ENCODE measurements at places on chromosomes 3 and 15.
A peak's percentile ranks its signal among the peaks of the same experiment; 100 is the strongest.

DNA sequence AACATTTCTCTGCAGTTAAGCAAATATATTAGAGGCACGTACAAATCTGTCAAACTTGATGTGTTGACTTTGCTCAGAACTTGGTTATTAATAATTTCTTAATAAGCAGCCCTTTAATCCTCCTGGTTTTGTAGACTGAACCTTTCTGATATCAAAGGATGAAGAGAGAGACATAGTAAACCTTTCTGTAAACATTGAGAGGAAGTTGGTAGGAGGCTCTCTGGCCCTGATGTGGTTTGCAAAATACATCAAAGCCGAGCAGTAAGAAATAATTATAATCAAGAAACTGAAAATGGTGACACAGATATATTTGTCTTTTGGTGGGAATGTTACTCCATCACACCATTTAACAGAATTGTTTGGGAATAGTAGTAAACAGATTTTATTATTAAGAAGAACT, 111.9 kb downstream of the OXSM start:
- no peak for DNase-seq

GRCh38 chr3:151556596-151556995, 95.7 kb upstream of the IGSF10 start:
- no peak for DNase-seq

- DNase-seq = no peak
Observed at GRCh38 chr3:183226333-183226890, 26.6 kb upstream of the B3GNT5 start.

DNA sequence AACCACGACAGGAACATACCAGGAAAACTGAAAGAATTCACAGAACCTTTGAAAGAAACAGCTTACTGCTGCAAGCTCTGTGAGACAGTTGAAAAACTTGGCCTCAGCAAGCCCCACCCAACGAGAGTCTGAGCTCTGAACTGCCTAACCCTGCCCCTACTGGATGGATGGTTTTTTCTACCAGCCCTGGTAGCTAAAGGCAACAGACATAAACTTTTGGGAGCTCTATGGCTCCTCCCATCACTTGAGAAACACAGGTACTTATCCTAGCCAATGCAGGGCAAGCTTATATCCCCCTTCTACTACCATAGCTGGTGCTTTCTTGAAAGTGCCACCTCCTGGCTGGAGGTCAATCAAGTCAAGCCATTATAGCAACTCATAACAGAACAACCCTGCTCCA, 471.8 kb downstream of the GRM7 start:
- DNase-seq = no peak

DNA sequence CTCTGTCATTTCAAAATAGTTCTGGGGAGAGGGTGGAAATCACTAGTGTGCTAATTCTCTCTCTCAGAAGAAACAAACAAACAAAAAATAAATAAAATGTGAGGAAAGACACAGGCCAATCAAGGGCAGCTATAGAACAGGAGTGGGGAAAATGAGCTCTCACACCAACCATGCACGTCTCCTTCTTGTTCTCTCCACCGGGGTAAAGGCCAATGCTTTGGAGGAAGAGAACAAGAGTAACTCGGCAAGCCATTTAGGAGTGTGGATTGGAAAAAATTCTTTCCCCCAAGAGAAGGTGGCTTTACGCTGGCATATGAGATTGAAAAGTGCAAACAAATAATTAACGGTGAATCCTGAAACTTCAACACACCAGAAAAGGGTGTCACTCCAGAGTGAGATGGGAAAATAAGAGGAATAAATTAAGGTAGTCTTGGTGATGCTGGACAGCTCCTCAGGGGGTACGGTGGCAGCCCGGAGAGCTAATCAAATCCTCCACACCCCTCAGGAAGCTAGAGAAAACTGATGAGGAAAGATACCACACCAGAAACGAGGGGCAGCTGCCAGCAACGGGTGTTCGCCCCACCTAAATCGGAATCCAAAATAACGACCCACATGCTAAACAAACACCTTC, 88.0 kb downstream of the RFTN1 start:
- no peak for DNase-seq

DNA sequence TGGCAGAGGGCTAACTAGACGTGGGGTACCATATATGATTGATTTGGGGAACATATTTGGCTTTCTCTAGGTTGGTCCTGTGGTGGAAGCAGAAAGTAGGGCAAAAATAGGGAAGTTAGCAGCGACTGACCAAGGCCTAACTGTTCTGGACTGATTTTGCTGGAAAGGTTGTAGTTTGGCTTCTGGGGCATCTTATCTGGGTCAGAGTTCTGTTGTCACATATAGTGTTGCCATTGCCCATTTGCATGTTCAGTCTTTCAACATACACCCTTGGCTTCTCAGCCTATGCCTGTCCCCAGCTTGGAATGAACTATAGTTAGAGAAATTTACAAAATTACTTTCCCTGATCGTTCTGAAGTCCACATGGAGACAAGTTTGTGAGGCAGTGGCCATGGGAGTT, 426.5 kb downstream of the TBC1D5 start:
- no peak for DNase-seq

DNA sequence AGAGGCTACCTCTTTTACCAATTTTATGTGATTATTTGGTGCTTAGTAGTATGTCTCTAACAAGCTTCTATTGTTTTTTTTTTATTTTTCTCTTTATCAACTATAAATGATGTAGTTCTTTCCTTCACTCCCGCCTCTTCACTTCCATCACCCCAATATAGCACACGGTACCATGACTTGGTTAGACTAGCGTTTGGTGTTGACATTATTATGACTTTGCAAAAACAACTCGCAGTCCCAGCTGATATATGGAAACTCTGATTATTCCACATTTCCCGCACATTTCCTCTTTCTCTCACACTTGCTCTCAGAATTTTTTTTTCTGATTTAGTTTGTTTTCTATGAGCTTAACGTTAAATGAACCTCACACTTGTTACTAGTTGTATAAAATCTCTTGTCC, 162.2 kb downstream of the GREM1 start:
- DNase-seq = no peak

GRCh38 chr3:46759239-46760167, 41.8 kb upstream of the PRSS50 start:
- no peak for DNase-seq

DNA sequence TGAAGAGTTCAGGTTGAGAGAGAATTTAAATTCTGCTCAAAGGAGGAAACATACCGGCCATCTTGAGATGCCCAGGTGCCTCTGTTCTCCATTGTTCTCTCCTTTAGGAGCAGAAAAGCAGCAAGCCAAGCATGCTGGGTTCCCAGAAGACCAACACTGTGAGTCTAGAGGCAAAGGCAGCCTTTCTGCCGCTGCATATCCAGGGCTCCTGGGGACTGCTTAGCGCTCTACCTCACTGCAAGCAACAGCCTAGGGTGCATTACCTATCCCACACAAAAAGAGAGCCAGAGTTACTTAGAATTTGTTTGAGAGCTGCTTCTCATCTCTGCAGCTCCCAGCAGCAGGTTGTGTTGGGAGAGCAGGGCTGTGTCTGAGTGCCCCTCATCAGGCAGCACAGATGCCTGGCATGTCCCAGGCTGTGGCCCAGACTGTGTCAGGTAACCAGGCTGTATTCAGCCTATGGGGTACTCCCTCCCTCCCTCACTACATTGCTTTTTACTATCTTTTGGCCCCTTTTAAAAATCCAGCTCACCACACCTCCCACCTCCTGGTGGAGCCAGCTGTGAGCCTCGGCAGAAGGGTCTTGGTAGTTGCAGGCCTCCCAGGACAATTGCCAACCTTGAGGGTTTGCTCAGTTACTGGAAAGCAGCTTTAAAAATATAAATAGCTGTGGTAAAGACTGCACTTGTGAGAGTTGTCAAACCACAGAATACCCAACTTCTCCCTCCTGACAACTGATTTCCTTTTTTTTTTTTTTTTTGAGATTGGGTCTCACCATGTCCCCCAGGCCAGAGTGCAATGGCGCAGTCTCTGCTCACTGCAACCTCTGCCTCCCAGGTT, 30.2 kb downstream of the BCL2L10 start:
- DNase-seq = peak; percentile 14

- DNase-seq = no peak
Observed at GRCh38 chr3:128235207-128235926, 82.1 kb downstream of the EEFSEC start.

- DNase-seq = no peak
Observed at GRCh38 chr3:61589856-61590255, 28.5 kb downstream of the PTPRG start.

DNA sequence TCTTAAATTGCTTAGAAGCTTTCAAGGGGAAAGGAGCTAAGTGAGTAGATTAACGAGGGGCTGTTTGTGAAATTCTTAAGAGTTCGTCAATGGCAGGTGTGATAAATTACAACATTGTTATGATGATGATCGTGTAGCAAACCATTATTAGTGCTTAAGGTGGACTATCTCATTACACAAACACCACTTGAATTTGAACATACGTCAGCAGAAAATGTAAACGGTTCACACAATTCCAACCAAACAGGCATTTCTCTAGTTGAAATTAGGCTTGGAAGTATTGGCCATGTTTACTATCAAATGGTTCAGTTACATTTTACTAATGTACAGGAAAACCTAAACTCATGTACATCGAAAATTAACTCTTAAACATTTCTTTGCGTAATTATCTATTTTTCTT, 102.8 kb downstream of the PYDC2 start:
- DNase-seq = no peak

DNA sequence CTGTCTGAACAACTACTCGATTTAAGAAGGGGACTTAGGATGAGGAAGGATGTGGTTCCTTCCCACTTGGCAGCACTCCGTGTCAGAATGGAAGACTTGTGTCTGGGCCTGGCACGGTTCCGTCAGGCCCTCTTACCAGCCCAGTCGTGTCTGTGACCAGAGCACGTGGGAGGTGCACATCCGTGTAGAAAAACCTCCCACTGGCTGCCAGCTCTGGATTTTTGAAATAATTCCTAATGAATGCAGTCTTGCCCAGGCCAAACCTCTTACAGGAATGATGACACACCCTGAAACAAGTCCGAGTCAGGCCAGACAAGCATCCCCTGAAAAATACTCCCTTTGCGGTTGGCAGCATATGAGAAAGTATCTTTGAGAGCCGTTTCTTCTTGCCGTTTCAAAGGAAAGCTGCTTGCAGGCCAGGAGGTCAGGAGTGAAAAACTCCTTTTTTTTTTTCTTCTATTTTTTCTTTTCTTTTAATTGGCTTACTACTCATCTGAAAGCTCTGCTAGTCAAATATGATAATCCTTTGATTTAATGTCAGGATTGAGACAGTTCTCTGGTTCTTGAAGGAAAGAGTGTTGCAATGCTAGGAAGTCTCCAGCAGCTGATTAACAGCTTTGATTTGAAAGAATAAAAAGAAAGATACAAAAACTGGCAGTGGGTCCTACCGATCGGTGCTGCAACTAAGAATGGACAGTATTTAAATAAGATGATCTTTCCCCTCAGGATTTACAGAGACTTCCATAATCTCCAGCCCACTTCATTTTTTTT, 19.8 kb downstream of the IL1RAP start:
- DNase-seq = no peak

DNA sequence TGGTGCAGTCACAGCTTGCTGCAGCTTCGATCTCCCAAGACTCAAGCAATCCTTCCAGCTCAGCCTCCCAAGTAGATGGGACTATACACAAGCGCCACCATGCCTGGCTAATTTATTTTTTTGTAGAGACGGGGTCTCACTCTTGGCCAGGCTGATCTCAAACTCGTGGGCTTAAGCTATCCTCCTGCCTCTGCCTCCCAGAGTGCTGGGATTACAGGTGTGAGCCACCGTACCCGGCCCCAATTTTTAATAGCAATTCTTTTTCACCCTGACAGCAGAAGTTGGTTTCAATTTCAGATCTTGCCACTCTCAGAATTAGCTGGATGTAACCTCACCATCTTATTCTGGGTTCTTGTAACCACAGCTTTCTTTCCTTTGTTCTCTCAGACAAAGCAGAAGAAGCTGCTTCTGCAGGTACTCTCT, 64.8 kb downstream of the TRIM71 start:
- DNase-seq = no peak

- no peak for DNase-seq
Observed at GRCh38 chr3:184739594-184740505, 28.0 kb upstream of the MAGEF1 start.

- no peak for DNase-seq
Observed at GRCh38 chr3:170764017-170764416, 106.0 kb downstream of the RPL22L1 start.

- DNase-seq = no peak
Observed at GRCh38 chr15:77025083-77025901, 30.4 kb downstream of the PSTPIP1 start.

GRCh38 chr3:194138732-194139070, 2.8 kb downstream of the HES1 start:
- DNase-seq = no peak

DNA sequence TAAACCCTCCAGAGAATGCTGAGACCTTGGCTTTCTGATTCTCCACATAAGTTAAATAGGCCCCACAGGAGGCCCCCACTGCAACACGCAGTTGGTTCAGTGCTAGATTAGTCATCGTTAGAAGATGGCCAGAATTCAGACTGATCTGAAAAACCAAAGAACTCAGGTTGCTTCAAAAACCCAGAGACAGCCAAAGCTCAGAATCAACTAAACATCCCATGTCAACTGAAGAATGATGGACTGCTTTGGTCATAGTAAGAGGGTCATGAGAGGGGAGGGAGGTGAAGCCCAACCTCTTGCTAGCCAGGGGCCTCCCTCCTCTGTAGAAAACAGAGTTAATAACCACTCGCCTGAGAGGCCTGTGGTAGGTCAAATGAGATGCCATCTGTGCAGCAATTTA, 93.1 kb downstream of the AKAP13 start:
- DNase-seq = no peak

DNA sequence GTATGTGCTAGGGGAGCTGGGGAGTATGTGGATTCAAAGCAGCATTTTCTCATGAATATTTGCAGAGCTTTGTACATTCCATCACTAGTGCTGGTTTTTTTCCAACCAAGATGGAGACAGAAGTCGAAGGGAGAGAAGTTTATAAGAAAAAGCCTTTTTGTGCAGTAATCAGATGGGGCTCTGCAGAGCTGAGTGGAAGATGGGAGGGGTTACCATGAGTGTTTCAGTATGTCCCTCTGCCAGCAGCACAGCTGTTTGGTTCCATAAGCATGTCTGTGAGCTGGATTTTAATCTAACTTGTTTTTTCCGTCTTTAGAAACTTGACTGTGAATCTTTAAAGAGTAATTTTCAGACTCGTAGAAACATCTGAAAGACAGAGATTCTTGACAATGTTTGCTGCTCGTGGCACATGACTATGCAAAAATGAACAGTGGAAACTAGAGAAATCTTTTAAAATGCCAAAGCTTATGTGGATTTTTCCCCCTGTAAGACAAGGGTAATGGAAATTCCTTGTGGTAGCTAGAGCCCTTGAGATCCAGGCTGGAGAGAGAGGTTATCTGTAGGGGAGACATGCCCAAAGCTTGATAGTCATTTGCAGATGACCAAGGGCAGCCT, 20.3 kb downstream of the STARD9 start:
- no peak for DNase-seq
